Colonic mucosa (tissue), 4 donors: ENCODE measurements at places on chromosomes 3 and 15.

DNA sequence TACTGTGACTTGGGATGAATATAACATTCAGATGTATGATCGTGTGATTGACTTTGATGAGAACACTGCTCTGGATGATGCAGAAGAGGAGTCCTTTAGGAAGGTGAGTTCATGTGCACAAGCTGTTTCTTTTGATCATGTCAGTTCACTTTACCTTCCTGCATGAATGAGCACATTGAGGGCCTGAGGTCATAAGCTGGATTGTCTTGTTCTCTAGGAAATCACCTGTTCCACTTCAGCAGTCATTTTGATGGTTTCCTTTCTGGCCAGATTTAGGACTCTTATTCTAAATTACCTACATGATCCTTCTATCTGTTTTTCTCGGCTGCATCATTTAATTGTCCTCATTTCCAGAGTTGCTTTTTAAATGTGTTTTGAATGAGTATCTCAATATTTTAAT lies 4.1 kb downstream of the RCN2 start:
- no peak for DNase-seq
- no peaks in the 10 kb centered on the region for H3K36me3 ChIP-seq
- no peaks in the 10 kb centered on the region for H3K27me3 ChIP-seq
- no peaks in the 10 kb centered on the region for H3K4me1 ChIP-seq
- H3K4me3 ChIP-seq = no peak overlapping the region

GRCh38 chr3:13869761-13870343 lies 10.0 kb downstream of the WNT7A start:
- H3K27ac ChIP-seq = no peak overlapping the region
- no peak overlapping the region for H3K4me3 ChIP-seq
- no peaks in the 10 kb centered on the region for H3K36me3 ChIP-seq
- no peaks in the 10 kb centered on the region for H3K4me1 ChIP-seq
- H3K27me3 ChIP-seq = no peaks in the 10 kb centered on the region
- DNase-seq = no peak

GRCh38 chr3:29279806-29280205 lies 1.1 kb upstream of the RBMS3 start:
- no peaks in the 10 kb centered on the region for H3K27me3 ChIP-seq
- H3K36me3 ChIP-seq = no peaks in the 10 kb centered on the region
- no peaks in the 10 kb centered on the region for H3K4me1 ChIP-seq
- DNase-seq = no peak
- no peak overlapping the region for H3K4me3 ChIP-seq
- H3K27ac ChIP-seq = no peak overlapping the region

DNA sequence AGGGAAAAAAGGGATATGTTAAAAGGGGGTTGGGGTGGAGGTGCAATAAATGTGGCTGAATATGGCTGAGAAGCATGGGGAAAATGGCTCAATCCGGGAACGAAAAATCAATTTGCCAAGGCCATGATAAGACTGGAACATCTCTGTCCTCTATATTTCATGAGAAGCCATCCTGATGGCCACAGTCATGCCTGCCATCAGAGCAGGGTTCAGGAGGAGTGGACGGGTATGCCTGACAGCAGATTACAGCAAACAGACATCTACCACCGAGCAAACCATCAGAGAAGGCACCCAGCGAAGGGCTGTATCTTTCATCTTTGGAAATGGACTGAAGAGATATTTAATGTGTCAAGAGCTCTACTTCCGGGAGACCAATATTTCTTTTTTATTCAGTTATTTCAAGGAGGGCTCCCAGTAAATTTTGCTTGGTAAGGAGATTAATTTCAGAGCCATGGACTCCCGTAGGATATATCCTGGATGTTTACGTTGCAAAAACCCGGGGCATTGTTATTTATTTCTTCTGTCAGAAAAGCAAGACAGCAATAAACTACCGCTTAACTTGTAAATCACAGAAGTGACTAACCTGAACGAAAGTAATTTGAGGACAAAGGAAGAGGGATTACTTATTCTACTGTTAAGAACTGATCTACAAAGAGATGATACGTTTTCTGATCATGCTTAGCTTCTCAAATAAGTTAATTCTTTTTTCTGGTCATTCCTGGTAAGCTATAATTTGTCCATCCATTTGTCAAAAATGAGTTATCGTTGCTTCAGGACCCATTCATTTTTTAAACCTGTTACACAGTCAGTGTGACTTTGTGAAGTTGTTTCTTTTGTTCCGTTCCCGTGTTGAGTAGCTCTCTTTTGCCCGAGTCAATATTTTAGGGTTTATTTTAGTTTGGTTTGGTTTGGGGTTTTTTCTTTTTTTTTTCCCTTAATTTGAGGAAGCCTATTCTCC lies 80.6 kb upstream of the CHD2 start:
- H3K27me3 ChIP-seq = no peaks in the 10 kb centered on the region
- no peaks in the 10 kb centered on the region for H3K36me3 ChIP-seq
- H3K4me1 ChIP-seq = peaks cover 7% of the 10 kb centered on the region

- no peaks in the 10 kb centered on the region for H3K4me1 ChIP-seq
- no peak overlapping the region for H3K4me3 ChIP-seq
- no peak overlapping the region for H3K27ac ChIP-seq
- H3K36me3 ChIP-seq = no peaks in the 10 kb centered on the region
- H3K27me3 ChIP-seq = no peaks in the 10 kb centered on the region
These were observed 30.9 kb downstream of the CCDC191 start for GRCh38 chr3:114025451-114025850.

GRCh38 chr3:141377377-141377776 lies 9.1 kb downstream of the ZBTB38 start:
- no peak overlapping the region for H3K4me3 ChIP-seq
- no peaks in the 10 kb centered on the region for H3K36me3 ChIP-seq
- no peaks in the 10 kb centered on the region for H3K27me3 ChIP-seq

DNA sequence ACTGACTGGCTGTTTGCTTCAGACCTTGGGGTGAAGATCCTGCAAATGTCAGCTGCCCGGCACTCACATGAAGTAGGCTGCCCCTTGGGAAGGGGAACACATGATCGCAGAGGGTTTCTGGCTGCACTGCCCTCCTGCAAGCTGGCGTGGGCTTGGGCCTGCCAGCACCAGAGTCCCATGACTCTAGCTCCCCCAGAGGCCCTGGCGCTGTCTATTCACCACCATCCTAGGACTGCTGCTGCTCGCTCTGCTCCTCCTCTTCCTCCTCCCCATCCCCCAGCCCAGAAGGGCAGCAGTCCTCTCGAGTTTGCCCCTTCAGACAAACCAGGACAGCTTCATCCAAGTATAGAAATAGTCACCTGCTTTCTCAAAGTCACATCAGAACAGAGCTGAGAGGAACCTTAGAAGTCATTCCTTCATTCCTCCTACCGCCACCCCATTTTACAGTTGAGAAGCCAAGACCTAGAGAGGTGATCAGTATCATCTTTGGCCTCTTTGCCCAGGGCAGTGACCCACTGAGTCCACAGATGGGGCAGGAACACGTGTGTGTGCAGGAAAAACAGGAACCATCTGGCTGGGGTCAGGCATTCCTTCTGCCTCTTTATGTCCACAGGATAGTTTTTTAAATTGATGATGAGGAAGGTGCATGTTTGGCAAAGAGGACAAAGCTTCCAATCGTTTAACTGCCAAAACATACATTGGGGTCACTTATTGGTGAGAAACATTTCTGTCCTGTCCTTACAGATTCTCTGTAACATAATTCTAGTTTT lies 13.2 kb downstream of the DPH3 start:
- H3K27ac ChIP-seq = no peak overlapping the region
- no peak overlapping the region for H3K4me3 ChIP-seq
- H3K36me3 ChIP-seq = no peaks in the 10 kb centered on the region

GRCh38 chr15:99361545-99362185 lies 110.4 kb downstream of the LRRC28 start:
- H3K4me3 ChIP-seq = no peak overlapping the region
- H3K36me3 ChIP-seq = no peaks in the 10 kb centered on the region
- H3K27ac ChIP-seq = no peak overlapping the region
- no peaks in the 10 kb centered on the region for H3K4me1 ChIP-seq
- H3K27me3 ChIP-seq = no peaks in the 10 kb centered on the region

- H3K27ac ChIP-seq = no peak overlapping the region
- no peak overlapping the region for H3K4me3 ChIP-seq
- no peaks in the 10 kb centered on the region for H3K36me3 ChIP-seq
- no peak for DNase-seq
These were observed 692.7 kb downstream of the MCTP2 start for GRCh38 chr15:94924057-94924456.

- no peak overlapping the region for H3K27ac ChIP-seq
- no peak overlapping the region for H3K4me3 ChIP-seq
- no peak for DNase-seq
- no peaks in the 10 kb centered on the region for H3K27me3 ChIP-seq
- no peaks in the 10 kb centered on the region for H3K4me1 ChIP-seq
- no peaks in the 10 kb centered on the region for H3K36me3 ChIP-seq
These were observed 456.6 kb downstream of the MAGI1 start for GRCh38 chr3:65582012-65582717.

- no peaks in the 10 kb centered on the region for H3K4me1 ChIP-seq
- DNase-seq = no peak
- H3K4me3 ChIP-seq = no peak overlapping the region
- H3K36me3 ChIP-seq = no peaks in the 10 kb centered on the region
- H3K27ac ChIP-seq = peak overlapping the region; percentile 51
These were observed 53.6 kb downstream of the LMCD1 start for GRCh38 chr3:8555113-8555661.

GRCh38 chr3:42698911-42699230 lies 3.7 kb downstream of the HHATL start:
- no peaks in the 10 kb centered on the region for H3K27me3 ChIP-seq
- H3K4me3 ChIP-seq = no peak overlapping the region
- H3K27ac ChIP-seq = no peak overlapping the region
- H3K4me1 ChIP-seq = no peaks in the 10 kb centered on the region
- DNase-seq = no peak

DNA sequence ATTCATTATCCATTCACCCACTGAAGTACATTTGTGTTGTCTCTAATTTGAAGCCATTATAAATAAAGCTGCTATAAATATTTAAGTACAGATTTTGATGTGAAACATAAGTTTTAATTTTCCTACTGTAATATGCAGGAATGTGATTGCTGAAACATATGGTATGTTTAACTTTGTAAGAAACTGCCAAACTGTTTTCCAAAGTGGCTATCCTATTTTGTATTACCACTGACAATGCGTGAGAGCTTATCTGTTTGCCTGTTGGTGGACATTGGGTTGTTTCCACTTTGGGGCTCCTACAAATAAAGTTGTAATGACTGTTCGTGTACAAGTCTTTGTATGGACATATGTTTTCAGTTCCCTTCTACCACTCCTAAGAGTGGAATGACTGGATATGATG lies 2.5 kb downstream of the WDR93 start:
- no peaks in the 10 kb centered on the region for H3K36me3 ChIP-seq
- H3K27me3 ChIP-seq = no peaks in the 10 kb centered on the region
- no peak for DNase-seq
- H3K4me1 ChIP-seq = no peaks in the 10 kb centered on the region
- H3K4me3 ChIP-seq = no peak overlapping the region

- H3K36me3 ChIP-seq = no peaks in the 10 kb centered on the region
- DNase-seq = peak; percentile 29
- H3K27ac ChIP-seq = no peak overlapping the region
- H3K4me3 ChIP-seq = no peak overlapping the region
These were observed 7.4 kb upstream of the CAMP start for GRCh38 chr3:48215876-48216275.

- DNase-seq = no peak
- H3K4me1 ChIP-seq = no peaks in the 10 kb centered on the region
- H3K4me3 ChIP-seq = no peak overlapping the region
- H3K36me3 ChIP-seq = no peaks in the 10 kb centered on the region
These were observed 182.4 kb downstream of the CBLB start for GRCh38 chr3:105686278-105686897.

- no peaks in the 10 kb centered on the region for H3K27me3 ChIP-seq
- H3K4me1 ChIP-seq = no peaks in the 10 kb centered on the region
- no peaks in the 10 kb centered on the region for H3K36me3 ChIP-seq
- no peak for DNase-seq
- H3K4me3 ChIP-seq = no peak overlapping the region
These were observed 177.0 kb downstream of the ZBBX start for GRCh38 chr3:167203062-167203461.

GRCh38 chr3:171932153-171932611 lies 89.0 kb downstream of the TMEM212 start:
- H3K27me3 ChIP-seq = no peaks in the 10 kb centered on the region
- no peak overlapping the region for H3K4me3 ChIP-seq
- H3K27ac ChIP-seq = no peak overlapping the region
- H3K4me1 ChIP-seq = no peaks in the 10 kb centered on the region
- H3K36me3 ChIP-seq = no peaks in the 10 kb centered on the region

- no peak for DNase-seq
- H3K4me1 ChIP-seq = no peaks in the 10 kb centered on the region
- no peak overlapping the region for H3K4me3 ChIP-seq
These were observed 188.2 kb downstream of the ATP10A start for GRCh38 chr15:25674913-25675312.

DNA sequence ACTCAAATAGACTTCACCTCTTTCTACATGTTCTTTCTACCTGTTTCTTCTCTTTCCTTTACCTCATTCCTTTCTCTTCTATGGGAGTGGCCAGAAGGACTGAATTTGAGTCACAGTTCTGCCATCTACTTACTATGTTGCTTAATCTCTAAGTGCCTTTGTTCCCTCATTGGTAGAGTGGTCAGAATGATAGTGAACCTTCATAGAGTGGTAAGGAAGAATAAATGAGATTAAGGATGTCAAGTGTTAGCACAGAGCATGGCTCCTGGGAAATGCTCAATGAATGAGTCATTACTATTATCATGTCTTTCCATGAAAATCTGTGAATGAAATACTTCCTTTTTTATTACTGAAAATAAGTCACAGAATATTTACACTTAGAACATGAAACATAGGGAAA lies 17.5 kb downstream of the TMEM207 start:
- no peaks in the 10 kb centered on the region for H3K27me3 ChIP-seq
- H3K4me1 ChIP-seq = no peaks in the 10 kb centered on the region
- H3K27ac ChIP-seq = no peak overlapping the region
- H3K4me3 ChIP-seq = no peak overlapping the region
- no peak for DNase-seq
